ENCODE measurements at places on chromosomes 5 and 9.

GRCh38 chr5:71891856-71892255 lies 172.8 kb downstream of the CARTPT start:
- DNase-seq, result no peak

DNA sequence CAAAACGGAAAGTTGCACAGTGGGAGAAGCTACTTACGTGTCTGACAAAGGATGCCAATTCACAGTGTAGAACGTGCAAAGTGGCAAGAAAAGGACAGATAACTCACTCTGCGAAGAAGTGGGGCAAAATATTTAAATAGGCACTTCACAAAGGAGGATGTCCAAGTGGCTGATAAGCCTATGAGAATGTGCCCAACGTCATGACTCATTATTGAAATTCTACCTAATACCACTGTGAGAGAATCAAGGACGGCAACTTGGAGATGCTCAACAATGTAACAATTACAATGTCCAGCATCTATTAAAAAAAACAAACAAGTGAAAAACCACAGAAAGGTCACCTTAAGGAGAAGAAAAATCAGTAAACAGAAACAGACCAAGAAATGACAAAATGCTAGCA lies 59.0 kb downstream of the NACC2 start:
- DNase-seq, result no peak

DNA sequence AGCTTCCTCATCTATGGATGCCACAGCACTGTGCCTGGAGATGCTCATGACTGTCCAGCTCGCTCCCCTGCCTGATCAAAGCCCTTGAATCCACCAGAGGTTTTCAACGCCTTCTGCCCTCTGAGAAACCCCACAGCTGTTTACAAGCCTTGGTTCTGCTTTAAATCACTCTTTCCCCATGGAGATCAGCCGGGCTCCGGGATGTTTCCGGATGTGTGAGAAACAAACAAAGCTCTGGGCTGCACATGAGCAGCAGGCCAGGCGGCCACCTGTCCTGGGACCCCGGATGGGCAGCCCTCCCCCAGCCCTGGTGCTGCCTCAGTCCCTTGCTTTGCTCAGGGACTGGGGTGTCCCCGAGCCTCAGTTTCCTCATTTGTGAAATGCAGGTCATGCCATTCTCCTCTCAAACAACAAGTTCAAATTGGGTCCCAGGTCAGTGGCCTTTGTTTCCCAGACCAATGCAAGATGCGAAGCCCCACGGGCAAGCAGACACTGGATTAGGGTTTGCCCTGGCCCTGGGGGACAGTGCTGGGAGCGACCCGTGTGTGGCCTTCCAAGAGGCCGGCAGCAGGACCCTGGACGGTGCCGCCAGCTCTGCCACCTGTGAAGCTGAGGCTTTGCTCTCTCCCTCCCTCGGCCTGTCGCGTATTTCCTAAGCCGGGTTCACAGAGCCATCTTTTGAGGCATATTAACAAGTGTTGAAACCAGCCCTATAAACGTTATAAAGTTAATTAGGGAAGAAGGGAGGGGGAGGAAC lies 42.4 kb upstream of the PHYKPL start:
- DNase-seq, result no peak

DNA sequence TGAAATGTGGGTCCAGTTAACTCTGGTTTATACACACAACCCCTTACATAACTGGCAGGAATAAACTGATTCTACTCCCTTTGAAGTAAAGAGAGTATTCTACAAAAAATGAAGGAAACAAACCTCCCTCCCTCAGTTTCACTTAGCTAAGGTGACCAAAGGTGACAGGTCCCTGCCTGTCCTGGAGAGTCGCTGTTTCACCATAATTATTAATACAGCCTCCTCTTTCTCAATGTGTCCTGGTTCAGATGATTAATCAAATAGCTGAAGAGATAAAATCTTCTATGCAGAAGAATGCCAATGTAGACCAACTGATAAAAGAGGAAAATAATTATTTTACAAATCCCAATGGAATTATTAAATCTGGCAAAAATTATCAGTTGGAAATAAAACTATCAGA lies 163.7 kb upstream of the GNA14 start:
- DNase-seq, result no peak

DNA sequence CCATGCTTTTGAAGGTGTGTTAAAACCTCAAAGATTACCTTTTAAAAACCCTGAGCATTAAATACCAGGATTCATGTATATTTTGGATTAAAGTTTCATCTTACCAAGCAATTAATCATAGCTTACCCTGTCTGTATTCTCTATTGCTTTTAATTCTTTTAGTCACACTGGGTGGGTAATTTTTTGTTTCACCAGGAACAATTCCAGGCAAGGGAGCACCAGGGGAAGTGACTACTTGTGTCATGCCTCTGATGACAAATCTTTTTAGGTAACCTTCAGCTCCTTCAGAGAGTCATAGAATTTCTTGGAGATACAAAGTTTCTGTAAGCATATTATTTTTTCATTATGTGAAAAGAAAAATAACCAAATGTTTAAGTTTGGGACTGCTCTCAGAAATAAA lies 33.4 kb upstream of the ANXA1 start:
- no peak for DNase-seq

GRCh38 chr5:150313921-150314716 lies 11.4 kb upstream of the ARSI start:
- no peak for DNase-seq

Measured in GDM1 (cell line).